ENCODE measurements at places on chromosomes 5 and 9.

- DNase-seq: no peak
Observed at GRCh38 chr9:98795295-98795955, 930 bp downstream of the ANKS6 start.

GRCh38 chr9:76588316-76588715 lies 129.3 kb downstream of the GCNT1 start:
- no peak for DNase-seq

DNA sequence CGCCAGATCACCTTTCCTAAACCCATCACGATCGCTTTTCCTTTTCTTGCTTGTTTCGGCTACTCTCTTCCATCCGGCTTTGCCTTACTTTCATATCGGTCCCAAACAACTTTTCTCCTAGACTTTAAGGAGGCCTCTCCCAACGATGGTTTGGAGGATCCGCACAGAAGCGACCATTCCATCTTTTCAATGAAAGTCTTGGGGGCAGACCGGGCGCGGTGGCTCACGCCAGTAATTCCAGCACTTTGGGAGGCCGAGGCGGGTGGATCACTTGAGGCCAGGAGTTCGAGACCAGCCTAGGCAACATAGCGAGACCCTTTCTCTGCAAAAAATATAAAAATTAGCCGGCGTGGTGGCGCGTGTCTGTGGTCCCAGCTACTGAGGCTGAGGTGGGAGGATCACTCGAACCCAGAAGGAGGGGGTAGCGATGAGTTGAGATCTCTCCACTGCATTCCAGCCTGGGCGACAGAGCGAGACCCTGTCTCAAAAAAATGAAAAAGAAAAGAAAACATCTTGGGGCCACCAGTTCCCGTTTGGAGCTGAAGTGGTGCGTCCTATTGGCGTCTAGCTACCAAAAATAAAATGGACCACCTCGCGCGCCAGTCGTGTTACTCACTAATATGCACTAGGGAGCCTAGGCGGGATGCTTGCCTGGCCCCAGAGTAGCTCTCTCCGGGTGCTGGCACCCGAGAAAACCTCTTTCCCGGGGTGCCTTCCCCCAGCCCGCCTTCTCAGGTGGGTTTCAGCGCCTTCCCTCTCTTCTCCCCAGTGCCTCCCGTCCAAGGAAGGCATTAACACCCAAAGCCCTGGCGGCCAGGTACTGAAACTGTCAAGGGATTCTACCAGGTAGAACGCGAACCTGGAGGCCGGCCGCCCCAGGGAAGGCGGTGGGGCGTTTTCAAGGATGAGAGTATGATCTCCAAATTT lies 800 bp upstream of the AP3B1 start:
- DNase-seq: peak; percentile 69

- DNase-seq: no peak
Observed at GRCh38 chr5:77103457-77103856, 16.4 kb upstream of the ZBED3 start.

DNA sequence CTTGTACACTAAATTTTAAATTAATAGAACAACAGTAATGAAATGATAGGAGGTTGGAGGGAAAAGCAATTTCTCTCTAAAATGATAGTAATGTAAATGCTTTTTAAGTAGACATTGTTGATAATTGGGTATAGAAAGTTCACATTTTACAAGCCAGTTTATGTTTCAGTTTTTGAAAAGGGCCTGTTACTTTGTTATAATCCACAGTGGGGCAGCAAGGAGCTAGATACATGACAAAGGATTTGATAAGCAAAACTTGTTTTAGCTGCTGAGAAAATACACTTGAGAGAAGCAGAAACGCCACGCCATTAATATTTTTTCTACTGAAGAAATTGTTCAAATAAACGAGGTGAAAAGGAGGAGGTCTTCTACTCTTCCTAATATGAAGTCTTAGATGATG lies 30.2 kb downstream of the SREK1 start:
- DNase-seq: no peak

All from ELF-1 (cell line).